ENCODE measurements at places on chromosomes 7 and 10.

DNA sequence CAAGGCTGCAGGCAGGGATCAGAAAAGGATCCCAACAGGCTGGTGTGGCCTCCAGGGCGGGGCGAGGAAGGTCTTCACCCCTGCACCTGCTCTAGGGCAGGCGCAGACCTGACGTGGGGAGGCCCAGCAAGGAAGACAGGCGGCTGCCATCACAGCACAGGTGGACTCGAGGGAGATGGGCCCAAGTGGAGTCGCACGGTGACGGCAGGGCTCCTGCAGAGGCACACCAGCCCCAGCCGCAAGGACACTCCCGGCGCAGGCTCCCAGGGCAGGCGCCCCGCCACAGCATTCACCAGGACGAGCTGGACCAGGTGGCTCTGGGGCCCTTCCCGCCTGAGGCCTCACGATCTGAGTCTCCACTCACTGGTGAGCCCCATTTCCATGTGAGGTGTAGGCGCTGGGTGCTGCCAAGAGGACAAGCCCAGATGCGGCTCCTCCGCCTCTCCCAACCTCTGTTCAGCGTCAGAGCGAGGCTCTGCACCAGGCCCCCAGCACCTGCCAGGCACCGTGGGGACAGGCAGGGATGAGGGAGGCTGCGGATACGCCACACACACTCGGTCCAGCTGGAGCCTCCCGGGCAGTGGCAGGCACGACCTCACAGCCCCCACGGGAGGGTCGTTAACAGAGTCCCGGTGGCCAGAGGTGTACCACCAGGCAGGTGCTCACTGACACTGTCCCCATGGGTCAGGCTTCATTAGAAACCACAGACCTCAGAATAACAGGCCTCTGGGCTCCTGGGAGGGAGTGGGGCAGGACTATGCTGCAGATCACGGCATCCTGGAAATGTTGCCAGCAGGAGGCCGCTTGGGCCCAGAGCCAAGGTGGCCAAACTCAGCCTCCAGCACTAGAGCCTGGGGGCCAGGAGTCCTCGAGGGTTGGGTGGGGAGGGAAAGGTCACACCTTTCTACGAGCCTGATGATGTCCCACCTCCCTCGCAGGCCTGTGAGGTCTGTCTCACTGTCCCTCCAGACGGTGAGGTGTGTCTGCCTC is 111.6 kb downstream of the MAD1L1 start:
- DNase-seq = no peak

GRCh38 chr7:151093748-151094147 is 7.5 kb downstream of the AGAP3 start:
- no peak for DNase-seq

- no peak for DNase-seq
Measured at GRCh38 chr7:17256375-17256774, 42.1 kb upstream of the AHR start.

DNA sequence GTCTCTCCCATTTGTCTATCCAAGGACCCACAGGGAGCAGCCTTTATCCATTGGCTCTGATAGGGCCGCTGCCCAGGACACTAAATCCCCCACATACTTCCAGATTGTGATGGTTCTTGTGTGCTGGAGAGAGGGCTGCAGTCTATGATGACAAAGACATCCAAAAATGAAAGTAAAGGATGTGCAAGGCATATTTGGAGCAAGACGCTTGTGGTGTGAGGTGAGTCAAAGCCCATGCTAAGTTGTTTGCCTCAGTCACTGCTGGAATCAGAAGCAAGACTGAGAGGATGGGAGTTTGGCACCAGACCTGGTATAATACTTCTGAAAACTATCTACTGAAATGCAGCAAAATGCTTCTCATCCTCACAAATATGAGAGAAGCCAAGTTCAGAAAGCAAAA is 22.7 kb downstream of the ZNF22 start:
- DNase-seq = no peak

- DNase-seq = no peak
Measured at GRCh38 chr10:131818510-131819234, 82.1 kb upstream of the PPP2R2D start.
